Right cardiac atrium (tissue), 5 donors: ENCODE measurements at places on chromosomes 6 and 20.

- DNase-seq: no peak
These were observed 57.8 kb downstream of the SLC2A10 start for GRCh38 chr20:46767127-46767761.

- DNase-seq: peak; percentile 66
These were observed 9.5 kb downstream of the C20orf202 start for GRCh38 chr20:1212607-1213396.

- DNase-seq: no peak
These were observed 75.3 kb upstream of the CCN6 start for GRCh38 chr6:111978532-111979149.

DNA sequence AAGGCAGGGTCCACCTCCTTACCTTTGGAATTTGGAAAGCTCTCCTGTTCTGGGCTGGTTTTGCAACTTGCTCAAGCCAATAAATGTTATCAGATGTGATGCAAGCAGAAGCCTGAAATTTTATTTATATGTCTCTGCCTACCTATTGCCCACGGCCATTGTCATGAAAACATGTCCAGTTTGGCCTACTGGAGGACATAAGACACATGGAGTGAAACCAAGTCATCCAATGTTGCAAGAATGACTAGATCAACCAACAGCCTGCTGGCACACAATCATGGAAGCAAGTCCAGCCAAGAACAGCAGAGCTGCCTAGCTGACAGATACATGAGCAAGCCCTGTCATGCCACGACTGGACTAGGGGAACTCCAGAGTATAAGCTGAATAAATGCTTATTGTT lies 56.7 kb upstream of the IRAK1BP1 start:
- no peak for DNase-seq

DNA sequence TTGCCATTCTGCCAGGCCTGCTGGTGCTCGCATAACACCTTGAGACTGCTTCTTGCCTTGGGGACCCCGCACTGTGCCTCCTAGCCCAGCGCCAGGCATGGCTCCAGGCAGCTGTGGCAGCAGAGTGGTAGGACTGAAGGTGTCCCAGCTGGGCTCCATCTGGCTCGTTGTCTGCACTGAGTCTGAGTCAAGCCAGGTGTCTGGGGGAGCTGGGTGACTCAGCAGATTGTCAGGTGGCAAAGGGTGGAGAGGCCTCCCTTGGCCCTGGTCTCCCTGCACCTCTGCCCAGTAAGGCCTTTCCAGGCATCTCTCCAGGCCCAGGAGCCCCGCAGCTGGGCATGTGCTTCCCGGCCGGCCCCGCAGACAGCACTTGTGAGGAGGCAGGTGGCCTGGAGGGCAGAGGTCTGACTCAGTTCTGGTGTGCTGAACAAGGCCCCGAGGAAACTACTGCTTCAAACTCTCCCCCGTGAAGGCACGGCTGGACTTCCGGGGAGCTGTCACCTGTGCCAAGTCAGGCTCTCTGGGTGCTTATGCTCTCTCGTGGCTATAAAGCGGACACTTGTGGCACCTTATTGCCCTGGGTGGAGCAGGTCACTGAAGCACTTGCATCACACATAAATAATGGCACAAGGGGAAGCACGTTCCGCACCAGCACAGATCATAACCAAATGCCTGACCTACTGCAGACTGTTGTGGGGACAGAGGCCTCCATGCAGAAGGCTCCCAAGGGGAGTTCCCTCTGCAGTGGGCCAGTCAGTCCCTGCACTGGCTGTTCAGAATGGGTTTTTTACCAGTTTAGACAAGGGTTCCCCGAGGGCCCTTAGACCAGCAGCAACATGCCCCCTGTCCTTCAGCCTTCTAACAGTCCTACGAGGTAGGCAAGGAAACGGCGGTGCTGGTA lies 27.5 kb downstream of the FOXC1 start:
- no peak for DNase-seq
